ENCODE measurements at places on chromosomes 4 and X. TPM values are rescaled to one million over a fixed set of nuclear protein-coding genes. Genes with fewer than 3 reads are reported as not detected.

Gene POU3F4
- total RNA-seq: not detected

- DNase-seq: no peak
Observed at GRCh38 chr4:74890341-74890740, 42.6 kb upstream of the PARM1 start.

DNA sequence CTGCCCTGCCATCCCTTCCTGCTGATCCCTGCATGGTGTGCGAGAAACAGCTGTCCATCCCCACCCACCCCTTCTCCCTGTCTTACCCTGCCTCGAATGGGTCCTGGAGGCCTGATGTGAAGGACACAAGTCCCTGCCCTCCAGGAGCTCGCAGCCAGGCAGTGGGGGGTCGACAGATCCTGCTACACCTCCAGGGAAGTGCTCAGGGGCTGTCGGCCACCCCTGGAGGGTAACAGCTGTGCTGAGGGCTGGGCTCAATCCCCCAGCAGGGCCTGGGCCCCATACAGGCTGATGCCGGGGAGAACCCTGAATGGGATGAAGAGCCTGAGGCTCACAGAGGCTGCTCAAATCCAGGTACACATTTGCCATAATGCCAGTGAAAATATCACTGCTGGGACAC is 17.6 kb downstream of the HMX1 start:
- DNase-seq: no peak

DNA sequence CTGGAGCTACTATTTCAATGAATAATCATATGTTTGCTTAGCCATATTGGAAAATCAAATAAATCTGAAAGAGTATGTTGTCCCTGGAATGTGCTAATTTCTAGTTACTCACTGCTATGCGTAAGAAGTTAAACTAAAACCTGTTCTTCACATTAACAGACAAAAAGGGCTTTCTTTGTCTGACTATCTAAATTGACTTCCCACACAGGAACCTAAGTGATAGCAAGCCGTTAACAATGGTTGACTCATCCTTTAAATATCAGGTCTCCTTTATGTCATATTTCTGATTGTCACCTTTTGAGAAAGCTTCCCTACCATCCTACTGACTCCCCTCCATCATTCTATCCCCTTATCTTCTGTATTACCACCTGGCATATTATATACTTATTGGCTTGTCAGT is 81.4 kb downstream of the AMELX start:
- no peak for DNase-seq

DNA sequence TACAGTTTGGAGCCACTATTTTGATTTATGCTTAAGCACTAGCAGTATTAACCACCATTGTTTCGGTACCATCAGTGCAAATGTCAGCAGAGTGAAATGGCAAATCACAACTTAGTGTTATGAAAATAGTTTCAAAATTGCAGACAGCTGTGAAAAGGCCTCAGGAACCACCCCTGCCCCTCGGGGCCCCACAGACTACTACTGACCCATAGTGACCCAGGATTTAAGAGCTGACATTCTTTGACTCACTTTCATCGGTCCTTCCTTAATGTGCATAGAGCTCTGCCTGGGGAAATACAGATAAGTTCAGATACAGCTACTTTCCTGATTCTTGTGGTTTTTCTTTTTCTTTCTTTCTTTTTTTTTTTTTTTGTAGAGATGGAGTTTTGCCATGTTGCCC is 3.3 kb upstream of the BBS7 start:
- no peak for DNase-seq

Gene ETNPPL
- total RNA-seq: not detected

Gene CXCL10
- total RNA-seq: 0.62 TPM

Gene STPG2
- not detected for total RNA-seq

DNA sequence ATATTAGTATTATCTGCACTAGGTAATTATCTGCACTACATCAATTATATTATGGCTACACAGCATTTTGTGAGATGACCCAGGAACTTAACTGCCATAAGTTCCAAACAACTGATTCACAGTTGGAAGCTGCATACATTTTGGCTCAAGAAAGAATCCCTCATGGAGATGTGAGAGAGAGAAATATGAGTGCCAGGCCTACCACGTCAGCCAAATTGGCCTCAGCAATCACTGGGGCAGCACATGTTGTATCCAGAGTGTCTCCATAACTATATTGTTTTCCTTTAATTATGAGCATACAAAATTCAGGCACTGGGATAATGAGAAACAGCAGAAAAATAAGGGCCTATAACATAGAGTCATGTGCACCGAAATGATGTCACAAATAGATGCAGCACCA is 174.2 kb upstream of the DMD start:
- DNase-seq: no peak

Gene DRP2
- 1.2 TPM for total RNA-seq

GRCh38 chr4:148730766-148731165 is 288.6 kb upstream of the NR3C2 start:
- DNase-seq: no peak

- DNase-seq: no peak
Observed at GRCh38 chr4:100651499-100652175, 133.8 kb upstream of the EMCN start.

Gene NPY2R
- not detected for total RNA-seq

DNA sequence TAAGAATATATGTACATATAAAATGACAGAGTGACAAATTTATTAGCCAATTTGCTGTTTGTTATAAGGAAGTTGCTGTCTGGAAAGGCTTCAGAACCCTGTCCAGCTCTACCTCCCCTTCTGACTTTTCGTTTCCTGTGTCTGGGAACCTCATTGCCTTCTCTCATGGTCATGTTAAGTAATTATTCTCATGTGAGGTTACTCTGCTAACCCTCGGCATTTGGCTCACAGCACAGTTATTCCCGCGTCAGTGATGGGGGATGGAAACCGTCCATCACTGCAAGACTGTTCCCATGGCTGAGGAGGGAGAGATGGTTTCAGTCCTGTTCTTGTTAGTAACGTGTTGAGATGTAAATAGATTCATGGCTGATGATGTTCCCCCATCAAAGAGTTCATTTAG is 11.9 kb downstream of the EDNRA start:
- no peak for DNase-seq

Gene PRKG2
- 0.62 TPM for total RNA-seq

DNA sequence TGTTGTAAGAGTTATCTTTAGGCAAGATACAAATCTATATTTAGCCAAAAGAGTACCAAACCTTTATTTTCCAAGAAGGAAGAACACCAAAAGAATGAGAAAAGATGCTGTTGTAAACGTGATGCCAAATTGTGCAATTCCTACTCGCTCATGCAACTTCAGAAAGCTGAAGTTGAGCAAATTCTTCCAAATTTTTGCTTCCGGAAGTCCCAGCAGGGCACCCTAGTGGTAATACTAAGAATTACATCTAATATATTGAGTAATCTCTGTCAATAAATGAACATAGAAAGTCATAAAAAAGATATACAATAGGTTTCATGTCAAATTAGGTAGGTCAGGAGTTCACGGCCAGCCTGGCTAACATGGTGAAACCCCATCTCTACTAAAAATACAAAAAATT is 36.0 kb upstream of the SMARCAD1 start:
- no peak for DNase-seq

Gene PCYT1B
- 0.07 TPM for total RNA-seq

DNA sequence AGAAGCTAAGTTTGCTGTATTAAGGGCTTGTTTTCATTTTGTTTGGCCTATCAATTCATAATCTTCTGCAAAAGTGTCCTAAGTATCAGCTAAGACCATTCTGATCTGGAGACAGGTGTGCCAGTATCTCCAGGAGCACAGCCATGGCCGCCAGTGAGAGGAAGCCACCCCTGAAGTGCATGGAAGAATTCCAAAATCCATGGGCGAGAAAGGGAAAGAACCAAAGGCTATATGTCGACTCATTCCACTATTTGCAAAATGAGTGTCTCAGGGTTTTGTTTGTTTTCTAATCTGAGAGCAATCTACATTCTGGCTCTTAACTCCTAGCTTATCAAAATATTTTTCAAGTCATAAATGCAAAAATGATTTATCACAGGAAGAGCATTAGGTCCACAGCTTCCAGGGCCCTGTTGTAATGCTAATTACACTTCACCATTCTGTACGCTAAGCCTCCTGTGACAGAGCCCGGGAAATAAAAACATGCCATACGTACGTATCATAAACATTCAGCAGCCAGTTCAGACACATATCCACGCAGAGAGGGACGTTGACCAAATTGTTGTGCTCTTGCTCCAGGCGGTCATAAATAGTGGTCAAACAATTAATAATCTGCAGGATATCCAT is 137.3 kb upstream of the FTHL17 start:
- DNase-seq: no peak

Gene CASP6
- total RNA-seq: 30.3 TPM

- DNase-seq: no peak
Observed at GRCh38 chr4:42488554-42488953, 91.3 kb downstream of the SHISA3 start.

DNA sequence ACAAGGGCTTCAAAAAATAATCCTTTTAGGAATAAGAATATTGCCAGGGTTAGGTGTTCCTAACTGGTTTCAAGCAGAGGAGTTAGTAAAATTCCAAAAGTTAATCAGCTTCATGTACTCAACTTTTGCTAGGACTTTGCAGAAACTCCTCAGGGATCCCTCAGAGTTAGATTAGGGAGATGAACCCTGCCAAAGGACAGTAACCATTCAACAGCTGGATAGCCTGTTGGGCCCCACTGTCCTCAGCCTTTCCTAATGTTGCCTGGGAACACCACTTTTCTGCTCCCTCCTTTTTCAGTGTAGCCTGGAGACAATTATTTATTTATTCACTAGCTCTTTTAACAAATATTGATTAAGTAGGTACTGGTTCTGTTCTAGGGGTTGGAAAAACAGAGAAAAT is 53.8 kb downstream of the NFKB1 start:
- DNase-seq: no peak

- DNase-seq: no peak
Observed at GRCh38 chr4:180810581-180810980, 1432.6 kb upstream of the TENM3 start.

DNA sequence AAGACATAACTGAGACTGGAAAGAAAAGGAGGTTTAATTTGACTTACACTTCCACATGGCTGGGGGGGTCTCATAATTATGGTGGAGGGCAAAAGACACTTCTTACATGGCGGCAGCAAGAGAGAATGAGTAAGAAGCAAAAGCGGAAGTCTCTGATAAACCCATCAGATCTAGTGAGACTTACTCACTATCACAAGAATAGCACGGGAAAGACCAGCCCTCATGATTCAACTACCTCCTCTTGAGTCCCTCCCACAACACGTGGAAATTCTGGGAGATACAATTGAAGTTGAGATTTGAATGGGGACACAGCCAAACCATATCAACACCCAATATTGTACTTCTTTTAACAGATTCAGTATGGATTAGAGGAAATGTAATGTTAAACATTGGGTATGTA is 646.6 kb downstream of the ANKRD50 start:
- no peak for DNase-seq

DNA sequence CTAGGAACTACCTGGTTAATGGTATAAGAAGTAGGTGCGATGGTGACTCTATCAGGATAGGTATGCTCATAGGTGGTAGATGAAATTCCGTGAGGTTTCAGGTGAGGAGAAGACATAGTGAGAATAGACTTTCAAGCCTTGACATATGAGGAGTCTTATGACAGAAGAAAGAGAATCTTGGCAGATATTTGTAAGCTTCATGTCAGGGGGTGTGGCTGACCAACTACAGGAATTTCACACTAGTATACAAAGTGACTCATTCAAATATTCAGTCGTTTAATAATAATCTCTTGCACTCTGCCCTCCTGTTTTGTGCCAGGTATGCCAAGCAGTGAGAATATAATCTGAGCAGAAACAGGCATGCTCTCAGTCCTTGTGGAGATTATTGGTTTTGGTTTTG is 22.8 kb downstream of the PACRGL start:
- DNase-seq: no peak

DNA sequence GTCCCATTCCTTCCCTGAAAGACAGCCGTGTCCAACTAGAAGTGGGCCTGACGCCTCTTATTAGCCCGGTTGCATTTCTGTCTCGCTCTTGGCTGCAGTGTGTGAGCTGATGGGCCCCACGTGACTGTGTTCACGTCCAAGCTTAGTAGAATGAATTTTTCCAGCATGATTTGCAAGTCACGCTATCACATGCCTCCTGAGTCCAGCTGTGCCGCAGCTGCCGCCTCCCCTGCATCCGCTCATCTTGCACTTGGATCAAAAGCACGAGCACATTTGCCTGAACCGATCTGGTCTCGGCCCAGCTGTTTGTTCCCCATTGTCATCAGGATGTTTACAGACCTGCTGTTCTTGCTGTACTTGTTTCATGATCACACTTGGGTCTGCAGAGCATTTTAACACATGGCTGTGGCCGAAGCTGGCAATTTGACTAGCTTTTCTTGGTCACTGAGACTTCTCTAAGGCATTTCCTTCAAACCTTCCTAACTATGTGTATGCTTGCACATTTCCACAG is 126.5 kb downstream of the KIT start:
- DNase-seq: no peak

DNA sequence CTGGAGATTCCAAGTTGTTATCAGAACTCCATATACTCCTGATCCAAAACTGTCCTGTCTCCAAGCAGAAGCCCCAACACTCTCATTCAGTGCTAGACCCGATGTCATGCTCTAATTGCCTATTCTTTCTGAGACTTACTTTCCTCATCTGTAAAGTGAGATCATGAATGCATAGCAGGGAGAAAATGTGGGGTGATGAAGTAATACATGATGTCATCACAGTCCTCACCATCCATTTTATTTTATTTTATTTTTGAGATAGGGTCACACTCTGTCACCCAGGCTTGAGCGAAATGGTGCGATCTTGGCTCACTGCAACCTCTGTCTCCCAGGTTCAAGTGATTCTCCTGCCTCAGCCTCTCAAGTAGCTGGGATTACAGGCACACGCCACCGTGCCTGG is 1554.0 kb upstream of the ADGRL3 start:
- DNase-seq: no peak

Gene OTC
- not detected for total RNA-seq

DNA sequence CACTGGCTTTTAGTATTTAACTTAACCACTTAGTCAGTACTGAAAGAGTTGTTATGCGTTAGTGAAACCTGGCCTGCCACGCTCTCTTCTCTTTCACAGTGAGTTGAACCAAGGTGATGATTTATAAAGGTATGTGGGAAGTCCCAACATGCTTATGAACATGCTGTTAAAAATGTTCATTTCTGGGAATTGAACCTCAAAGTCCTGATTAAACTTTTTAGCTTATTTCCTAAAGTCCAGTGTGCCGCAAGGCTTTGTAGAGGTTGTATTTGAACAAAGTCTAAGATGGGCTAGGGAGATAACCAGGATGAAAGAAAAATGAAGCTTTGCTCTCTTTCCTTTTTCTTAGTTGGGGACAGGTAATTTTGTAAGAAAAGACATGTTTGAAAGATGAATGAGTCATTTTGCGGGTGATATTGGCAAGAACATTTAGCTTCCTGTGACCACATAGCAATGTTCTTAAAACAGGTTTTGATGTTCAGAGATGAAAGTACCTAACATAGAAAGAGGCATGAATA is 270.3 kb downstream of the DTHD1 start:
- peak; percentile 43 for DNase-seq

Gene PABPC1L2A
- not detected for total RNA-seq

- no peak for DNase-seq
Observed at GRCh38 chr4:150411520-150411919, 170.4 kb upstream of the MAB21L2 start.

DNA sequence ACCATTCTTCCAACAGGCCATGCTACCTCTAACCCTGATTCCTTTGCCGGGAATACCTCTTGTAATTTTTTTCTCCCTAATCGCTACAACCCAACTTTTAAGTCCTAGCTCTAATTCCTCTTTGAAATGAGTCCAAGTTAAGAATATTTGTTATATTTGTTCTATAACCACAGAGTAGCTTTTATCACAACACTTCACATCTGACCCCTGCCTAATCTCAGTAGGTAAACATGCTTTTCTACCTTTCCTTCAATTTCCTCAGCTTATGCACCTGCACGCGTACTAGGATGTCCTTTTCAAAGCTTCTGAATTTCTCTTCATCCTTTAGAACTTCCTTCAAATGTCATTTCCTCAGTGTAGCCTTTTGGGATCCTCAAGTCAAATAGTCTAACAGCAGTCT is 915.5 kb upstream of the LCORL start:
- DNase-seq: no peak
